ENCODE measurements at places on chromosomes 3 and 15.

GRCh38 chr3:132912416-132912753 lies 125.8 kb upstream of the TMEM108 start:
- DNase-seq: no peak

- no peak for DNase-seq
Observed at GRCh38 chr3:45387171-45387570, 1.2 kb upstream of the LARS2 start.

DNA sequence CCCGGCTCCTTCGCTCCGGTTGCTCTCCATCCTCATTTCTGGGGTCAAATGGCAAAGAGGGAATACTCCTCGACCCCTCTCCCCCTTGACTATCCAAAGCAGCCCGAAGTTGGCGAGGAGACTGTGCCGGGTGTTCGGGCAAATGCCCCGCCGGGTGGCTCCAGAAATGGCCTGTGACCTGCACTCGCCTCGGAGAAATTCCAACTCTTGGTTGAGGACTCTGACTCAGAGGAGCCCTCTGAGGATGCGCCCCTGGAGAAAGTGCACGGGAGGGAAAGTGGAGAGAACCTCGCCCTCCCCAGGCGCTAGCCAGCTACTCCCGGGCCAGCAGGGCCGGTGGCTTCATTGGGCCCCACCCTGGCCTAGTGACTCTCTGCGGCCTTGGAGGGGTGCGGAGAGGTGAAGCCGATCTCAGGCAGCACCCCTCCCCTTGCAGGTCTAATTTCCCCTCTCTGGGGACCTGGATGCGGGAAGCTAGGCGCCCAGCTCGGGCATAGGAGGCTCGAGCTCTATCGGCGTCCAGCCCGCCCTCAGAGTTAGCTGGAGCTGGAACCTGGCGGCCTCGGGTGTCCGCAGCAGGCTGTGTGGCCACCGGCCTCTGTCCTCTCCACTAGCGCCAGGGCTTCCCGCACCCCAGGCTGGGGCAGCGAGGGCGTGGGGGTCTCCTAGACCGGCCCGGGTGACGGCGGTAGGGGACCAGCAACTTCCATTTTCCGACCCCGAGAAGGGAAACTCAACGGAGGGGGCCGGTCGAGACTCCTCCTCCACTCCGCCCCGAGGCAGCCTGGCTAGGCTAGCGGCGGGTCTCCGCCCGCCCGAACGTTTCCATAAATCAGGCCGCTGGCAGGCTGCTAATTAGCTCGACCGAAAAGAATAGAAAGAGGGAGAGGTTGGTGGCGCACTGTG lies 29.4 kb downstream of the NR2F2 start:
- DNase-seq: no peak

DNA sequence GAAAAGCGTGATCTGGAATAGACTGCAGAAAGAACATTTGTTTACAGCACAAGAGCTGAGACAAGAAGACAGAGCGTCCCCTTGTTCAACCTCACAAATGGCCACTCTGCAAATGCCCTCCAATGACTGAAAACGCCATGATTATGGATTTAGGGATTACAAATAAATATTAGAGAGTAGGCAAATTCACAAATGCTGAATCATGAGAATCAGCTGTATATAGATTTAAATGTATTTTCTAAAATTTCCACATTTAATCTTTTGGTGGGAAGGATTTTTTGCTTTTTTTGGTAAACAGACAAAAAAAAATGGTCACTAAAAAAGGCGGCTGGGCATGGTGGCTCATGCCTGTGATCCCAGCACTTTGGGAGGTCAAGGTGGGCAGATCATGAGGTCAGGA lies 10.6 kb upstream of the POLG start:
- DNase-seq: no peak

DNA sequence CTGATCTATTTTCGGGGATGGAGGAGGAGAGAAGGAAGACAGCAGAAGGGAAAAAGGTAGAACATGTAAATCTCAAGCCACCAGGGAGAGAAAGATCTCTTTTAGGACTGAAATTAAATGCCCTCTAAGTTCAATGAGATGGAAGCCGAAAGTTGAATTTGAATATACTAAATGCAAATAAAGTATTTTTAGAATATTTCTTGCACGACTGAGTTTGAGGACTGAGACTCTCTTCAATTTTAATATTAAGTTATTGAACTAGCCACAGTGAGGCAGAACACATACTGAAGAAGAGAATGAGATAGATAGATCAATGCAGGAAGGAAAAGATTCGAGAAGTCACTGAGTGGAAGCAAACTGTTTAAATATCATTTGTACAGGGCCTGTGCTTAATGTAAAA lies 399.9 kb upstream of the CBLB start:
- no peak for DNase-seq

DNA sequence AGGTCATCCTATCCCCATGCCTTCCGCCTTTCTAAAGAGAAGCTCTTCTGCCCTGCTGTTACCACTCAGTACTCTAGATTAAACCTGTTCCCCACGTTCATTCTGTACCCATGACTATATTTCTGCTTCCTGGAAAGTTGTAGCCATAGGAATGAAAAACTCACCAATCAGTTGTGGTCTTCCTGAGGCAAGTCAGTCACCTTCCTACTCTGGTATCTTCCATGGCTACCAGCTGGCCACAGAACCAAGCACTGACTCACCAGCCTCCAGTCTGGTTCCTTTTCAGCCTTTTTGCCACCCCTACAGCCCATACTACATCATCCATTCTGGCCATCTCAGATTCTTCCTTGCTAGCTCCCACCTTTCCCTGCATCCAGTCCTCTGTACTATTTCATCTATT lies 46.4 kb downstream of the TMEM44 start:
- DNase-seq: no peak

GRCh38 chr3:4292301-4292700 lies 10.9 kb upstream of the SETMAR start:
- DNase-seq: no peak

DNA sequence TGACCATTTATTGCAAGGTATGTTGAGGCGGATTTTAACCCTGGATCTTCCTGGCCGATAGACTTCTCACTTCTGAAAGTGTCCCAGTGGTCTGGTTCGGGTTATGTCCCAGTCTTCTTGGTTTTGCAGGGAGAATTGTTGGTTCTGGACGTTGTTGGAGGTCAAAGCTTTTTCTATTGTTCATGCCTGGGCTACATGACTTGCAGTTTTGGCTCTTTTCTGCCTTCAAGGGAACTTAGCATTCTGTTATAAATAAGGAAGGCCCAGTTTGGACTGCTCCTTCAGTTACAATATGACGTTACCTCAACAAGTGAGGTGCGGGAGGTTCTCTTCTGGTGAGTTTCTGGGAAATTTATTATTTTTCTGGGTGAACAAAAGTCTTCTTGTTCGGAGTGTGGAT lies 614.3 kb downstream of the DIPK2A start:
- no peak for DNase-seq

Data from mesothelial cell of epicardium (in vitro differentiated cells).